ENCODE measurements at places on chromosomes 2 and 18.

DNA sequence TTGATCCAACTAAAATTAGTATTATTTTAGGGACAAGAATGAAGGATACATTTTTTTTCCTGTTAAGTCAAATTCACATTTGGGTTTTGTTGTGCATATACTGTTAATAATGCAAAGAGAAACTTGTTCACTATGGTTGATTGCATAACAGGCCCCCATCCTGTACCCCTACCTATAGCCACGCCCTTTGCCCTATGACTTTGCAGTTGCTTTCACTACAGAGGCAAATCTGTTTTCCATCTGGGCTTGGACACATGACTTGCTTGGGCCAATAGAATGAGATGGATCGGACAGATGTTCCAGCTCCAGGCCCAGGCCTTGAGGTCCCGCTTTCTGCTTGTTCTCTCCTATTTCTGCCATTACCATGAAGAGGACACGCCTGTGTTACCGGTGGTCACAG, 278.5 kb upstream of the HNRNPA3 start:
- no peak for DNase-seq

GRCh38 chr18:62957885-62958472, 242.6 kb downstream of the PHLPP1 start:
- no peak for DNase-seq

GRCh38 chr2:165193178-165193777, 10.6 kb downstream of the SCN3A start:
- DNase-seq = no peak

- DNase-seq = no peak
These were observed 59.0 kb upstream of the SPRED2 start for GRCh38 chr2:65491381-65491905.

DNA sequence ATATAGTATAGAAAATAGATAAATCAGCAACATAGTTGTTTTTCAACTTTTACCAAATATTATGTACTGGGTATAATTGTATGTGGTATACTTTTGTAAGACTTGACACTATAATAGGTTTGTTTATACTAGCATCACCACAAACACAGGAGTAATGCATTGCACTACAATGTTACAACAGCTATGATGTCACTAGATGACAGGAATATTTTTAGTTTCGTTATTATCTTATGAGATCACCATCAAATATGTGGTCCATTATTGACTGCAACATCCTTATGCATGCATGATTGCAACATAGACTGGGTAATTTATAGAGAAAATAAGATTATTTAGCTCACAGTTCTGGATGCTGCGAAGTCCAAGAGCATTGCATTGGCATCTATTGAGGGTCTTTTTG, 678.4 kb upstream of the ZNF804A start:
- DNase-seq = no peak

DNA sequence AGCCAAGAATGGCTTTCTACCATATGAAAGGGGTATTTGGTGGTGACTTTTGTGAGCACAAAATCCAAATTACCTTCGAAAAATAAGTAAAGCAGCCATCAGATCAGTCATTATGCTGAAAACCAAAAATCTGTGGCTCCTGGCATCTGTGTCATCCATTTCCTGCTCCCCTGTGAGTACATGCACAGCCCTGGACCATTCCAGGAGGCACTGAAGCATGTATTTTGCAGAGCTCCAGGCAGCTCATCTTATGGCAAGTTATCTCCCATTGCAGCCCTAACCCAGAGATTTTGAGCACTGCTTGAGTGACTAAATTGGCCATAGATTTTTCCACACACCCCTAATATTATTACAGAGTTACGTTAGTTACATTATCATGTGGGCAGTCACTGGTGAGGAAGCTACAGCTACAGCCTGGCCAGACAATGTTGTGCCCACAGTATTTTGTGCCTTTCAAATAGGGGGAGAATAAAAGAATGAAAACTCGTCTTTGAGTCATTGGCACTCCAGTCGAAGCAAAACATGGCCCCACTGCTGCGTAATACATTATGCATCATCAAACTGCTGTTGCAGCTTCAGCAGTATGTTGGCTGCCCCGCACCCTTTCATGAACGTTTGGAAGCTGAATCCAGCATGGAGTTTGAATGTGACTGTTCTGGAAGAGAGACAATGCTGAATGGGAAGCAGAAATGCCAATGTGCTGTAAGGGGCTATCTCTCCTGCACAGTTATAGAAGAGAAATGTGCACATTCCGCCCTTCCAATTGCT, 702.2 kb downstream of the RNF144A start:
- DNase-seq = no peak

- DNase-seq = no peak
These were observed 114.8 kb downstream of the ATL2 start for GRCh38 chr2:38262069-38262871.

DNA sequence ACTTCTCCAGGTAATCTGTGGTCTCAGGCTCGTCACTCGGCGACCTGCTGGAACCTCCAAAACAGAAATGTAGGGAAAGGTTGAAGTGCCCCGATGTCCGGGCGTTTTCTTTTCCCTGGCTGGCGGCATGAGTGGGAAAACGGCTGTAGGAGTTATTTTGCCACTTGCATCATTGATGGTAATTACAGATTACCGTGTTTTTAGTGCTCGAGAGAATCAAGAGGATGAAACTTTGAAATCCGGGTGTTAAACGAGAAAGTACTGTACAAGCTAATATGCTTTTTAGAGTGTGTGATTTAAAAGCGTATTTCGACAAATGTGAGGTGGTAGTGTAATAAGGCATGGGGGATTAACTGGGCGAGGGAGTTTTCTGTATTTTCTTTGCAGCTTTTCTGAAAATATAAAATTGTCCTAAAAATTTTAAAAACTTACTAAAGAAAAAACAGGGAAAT, 819 bp downstream of the GRHL1 start:
- DNase-seq = no peak

DNA sequence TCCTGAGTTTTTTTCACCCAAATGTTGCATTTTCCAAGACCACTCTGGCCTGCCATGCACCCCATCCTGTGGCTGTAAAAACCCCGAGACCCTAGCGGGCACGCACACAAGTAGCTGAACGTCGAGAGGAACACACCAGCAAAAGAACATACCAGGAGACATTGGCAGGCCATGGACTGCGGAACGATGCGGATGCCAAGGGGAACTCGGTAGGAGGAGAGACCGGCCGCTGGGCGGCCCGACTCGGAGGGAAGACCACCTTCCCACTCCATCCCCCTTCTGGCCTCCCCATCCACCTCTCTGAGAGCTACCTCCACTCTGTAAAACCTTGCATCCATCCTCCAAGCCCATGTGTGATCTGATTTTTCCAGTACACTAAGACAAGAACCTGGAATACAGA, 105.5 kb upstream of the CELF4 start:
- DNase-seq = no peak

GRCh38 chr2:1162768-1163584, 212.3 kb downstream of the SNTG2 start:
- no peak for DNase-seq

DNA sequence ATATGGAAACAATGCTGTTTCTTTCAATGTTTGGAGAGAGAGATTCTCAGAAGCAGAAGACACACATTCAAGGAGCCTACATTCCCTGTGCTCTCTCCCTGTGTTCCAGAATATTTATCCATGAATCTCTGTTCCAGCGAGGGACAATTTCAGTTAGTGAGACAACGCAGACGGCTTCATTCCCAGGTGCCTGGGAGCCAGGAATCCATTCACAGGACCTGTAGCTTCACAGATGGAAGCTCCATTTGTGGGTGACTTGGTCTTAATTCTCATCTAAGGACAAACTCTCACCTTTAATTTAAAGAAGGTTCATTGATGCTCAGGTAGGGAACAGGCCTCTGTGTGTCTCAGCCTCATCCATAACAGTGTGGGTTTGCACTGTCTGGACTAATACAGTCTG, 1156.6 kb downstream of the RPIA start:
- no peak for DNase-seq

GRCh38 chr2:122531290-122532071, 776.0 kb downstream of the TSN start:
- no peak for DNase-seq

DNA sequence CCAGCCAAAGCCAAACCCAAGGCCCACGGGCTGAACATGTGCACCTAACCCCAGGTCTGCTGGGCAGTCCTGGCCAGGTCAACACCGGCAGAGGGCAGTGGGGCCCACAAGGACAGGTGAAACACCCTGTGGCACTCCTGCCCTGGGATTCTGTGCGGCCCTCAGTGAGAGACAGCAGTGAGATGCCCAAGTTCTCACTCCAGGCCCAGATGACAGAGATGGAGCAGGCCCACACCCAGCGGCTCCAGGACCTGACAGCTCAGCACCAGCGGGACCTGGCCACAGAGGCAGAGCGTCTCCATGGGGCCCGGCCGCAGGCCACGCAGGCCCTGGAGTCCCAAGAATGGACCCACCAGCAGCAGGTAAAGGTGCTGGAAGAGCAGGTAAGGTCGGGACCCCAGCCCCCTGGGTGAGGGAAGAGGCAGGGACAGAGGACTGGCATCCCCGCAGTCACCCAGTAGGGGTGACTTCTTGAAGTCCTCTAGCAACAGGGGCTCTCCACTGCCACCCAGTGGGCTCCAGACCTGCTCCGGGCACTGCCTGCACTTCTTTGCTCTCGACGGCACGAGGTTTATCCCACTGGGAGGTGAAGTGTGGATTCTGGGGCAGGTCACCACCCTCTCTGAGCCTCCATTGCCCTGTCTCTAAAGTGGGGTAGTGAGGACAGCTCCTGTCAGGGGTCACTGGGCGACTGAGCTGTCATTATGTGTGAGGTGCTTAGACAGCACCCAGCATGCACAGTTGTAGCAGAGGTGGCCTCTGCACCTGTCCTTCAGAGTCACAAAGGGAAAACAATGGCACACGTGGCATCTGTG, 8.8 kb upstream of the SNED1 start:
- DNase-seq = no peak

DNA sequence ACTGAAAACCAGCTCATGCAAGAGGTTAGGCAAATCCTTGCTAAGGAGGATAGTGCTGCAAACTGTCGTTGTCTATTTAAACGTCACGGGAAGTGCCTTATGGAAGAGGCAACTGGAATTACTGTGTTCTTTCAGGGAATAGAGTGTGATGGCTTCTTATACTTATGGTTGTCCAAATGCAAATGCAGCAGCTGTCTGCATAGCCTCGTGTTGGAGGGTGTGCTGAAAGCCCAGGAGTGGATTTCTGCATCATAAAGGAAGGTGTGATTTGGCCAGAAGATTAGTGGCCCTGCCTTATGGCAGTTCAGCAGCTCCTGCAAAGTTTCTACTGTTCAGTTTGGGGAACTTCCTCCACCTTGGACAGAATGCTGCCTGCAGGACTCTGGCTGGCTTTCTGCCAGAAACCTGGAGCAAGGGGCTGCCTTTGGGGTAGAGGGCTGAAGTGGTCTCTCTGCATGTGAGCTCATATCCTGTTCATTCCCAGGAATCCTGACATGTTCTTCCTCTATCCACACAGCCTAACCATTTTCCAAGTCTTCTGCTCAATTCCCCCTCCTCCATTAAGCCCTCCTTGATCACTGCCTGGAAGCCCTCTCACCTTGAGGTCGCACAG, 321.2 kb upstream of the CXCR4 start:
- DNase-seq = no peak

DNA sequence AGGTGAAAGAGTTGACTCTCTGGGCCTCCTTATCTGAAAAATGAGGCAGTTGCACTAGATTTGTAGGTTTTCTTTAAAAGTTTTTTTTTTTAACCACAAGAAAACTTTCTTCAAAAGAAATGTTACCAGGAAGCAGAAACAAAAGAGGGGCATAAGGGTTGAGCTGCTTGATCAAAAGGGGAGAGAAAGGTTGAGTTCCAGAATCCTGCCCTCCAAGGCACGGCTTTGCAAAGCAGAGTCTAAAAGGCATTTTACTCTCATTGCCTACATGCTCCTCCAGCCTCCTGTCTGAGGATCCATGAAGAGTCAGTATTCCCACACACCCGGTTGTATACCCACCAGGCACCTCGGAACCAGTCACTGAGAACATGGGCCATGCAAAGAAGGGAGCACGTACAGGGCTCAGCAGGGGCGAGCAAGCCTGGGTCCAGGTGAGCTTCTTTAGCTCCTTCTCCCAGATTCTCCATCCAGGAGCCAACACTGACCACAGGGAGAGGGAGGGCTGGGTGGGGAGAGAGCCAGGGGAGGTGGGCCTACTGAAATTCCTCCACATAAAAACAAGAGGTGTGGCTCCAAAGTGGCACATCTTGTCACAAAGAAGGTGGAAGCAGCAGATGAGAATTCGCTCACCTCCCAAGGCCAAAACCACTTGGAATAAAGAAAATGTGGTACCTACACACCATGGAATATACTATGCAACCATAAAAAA, 116.0 kb upstream of the EPC2 start:
- DNase-seq = no peak

GRCh38 chr2:70192516-70192915, 1.7 kb upstream of the C2orf42 start:
- no peak for DNase-seq

Data from BJ (cell line).